ENCODE measurements at places on chromosomes 1 and 21. TPM values are rescaled to one million over a fixed set of nuclear protein-coding genes. Genes with fewer than 3 reads are reported as not detected.

The S100A3 gene
- 0.72 TPM for total RNA-seq

The ZNF648 gene
- 0.51 TPM for total RNA-seq

The SLC25A34 gene
- total RNA-seq = 2.9 TPM

The SMIM1 gene
- total RNA-seq = 5.7 TPM

The ZBTB8A gene
- 13.3 TPM for total RNA-seq

The HSD3B2 gene
- not detected for total RNA-seq

The PRAMEF33 gene
- not detected for total RNA-seq

The MEX3A gene
- 4.0 TPM for total RNA-seq

The DISP3 gene
- total RNA-seq = 0.31 TPM
